ENCODE measurements at places on chromosomes 5 and 9.
A peak's percentile ranks its signal among the peaks of the same experiment; 100 is the strongest.

GRCh38 chr5:150302301-150303069 lies at the start of gene ARSI:
ARSI (minus strand) TSS chr5:150302905; CDS start chr5:150302373, 532 bp downstream.
- no peak for DNase-seq

- DNase-seq: no peak
Measured at GRCh38 chr5:142677198-142677597, 8.7 kb downstream of the FGF1 start.

DNA sequence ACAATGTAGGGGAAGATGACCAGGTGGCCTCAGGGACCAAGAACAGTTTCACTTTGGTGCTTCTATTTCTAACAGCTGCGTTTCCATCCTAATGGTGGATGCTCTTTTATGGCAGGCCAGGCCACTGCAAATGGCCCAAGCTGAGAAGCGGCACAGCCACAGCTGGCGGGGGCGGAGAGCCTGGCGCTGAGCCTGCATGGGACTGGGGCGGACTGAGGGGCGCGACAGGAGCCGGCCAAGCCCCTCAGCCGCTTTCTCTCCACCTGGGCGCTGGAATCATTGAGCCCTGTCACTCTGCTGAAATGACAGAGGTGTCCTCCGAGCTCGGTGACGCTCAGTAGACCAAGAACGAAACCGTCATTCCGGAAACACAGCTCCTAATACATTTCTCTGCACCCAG lies 317.3 kb upstream of the PDE4D start:
- no peak for DNase-seq

GRCh38 chr5:63128018-63128417 lies 549.4 kb downstream of the LRRC70 start:
- no peak for DNase-seq

DNA sequence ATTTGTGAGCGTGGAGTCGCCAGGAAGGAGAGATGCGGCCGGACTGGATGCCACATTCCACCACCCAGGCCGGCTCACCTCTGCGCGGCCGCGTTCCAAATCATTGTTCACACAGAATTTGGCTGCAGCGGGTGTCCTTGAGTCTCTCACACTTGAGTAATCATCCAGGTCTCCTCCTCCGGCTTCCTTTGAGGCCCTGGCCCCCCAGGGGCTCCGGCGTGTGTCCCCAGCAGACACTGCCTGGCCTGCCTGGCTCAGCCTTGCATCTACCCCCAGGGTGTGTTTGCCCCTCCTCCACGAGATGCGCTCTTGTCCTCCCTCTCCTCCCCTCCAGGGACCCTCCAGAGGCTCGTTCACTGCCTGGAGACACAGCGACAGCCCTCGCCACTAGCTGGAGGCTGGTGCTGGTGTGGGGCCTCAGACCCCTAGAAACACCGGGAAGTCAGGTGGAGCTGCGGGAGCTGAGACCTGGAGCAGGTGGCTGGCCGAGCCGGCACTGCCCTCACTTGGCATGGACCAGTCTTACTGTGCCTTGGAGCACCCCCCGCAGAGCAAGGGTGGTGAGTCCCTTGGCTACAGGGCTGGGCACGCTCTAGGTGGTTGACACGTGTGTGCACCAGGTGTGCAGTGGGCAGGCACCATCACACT lies 7.0 kb upstream of the SLC9A3 start:
- DNase-seq: no peak

GRCh38 chr5:55338810-55339243 lies 31.0 kb downstream of the MTREX start:
- no peak for DNase-seq

DNA sequence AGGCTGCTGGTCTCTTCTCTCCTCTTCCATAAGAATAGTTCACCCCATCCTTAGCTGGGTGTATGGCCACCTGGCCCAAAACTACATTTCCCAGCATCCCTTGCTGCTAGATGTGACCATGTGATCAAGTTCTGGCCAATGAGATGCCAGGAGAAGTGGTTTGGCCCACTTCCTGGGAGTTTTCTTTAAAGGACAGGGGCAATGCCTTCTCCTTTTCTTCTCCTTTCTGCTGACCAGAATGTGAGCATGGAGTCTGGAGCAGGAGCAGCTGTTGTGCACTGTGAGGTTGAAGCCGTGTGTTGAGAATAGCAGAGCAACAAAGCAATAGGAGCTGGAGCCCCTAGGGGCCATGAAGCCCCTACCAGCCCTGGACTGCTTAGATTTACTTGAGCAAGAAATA lies 36.8 kb downstream of the C9orf50 start:
- peak; percentile 20 for DNase-seq

- DNase-seq: no peak
Measured at GRCh38 chr9:5531101-5531882, 21.0 kb downstream of the PDCD1LG2 start.

GRCh38 chr5:139199321-139199720 lies 1.2 kb upstream of the SIL1 start:
- DNase-seq: no peak

DNA sequence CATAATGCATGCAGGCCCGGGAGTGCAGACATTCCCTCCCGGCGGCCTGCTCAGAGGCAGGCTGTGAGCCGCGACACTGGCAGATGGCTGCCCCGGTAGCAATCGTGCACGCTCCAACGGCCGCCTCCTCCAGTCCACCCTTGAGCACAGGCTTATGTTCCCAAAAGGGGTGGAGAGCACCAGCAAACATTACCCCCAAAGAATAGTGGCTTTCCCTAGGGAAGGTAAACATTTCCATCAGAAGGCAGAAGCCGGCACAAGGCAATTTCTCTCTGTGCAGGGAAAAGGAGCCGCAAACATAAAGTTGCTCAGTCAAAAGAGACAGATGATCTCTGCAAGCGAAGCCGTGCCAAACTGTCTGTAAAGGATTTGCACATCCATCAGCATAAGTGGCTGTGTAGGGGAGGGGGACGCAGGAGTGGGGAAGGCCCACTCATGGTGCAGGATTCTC lies 92.5 kb downstream of the SIL1 start:
- no peak for DNase-seq

GRCh38 chr9:124342776-124343485 lies 72.3 kb downstream of the PSMB7 start:
- no peak for DNase-seq

- DNase-seq: no peak
Measured at GRCh38 chr9:23552876-23553601, 273.0 kb downstream of the ELAVL2 start.

- DNase-seq: no peak
Measured at GRCh38 chr9:76911971-76912370, 6.1 kb upstream of the PRUNE2 start.

GRCh38 chr5:45376417-45376816 lies 319.8 kb downstream of the HCN1 start:
- peak; percentile 50 for DNase-seq

GRCh38 chr5:4662756-4663155 lies 477.4 kb upstream of the ADAMTS16 start:
- no peak for DNase-seq

- peak; percentile 3 for DNase-seq
Measured at GRCh38 chr9:2307480-2307879, 292.3 kb downstream of the SMARCA2 start.

DNA sequence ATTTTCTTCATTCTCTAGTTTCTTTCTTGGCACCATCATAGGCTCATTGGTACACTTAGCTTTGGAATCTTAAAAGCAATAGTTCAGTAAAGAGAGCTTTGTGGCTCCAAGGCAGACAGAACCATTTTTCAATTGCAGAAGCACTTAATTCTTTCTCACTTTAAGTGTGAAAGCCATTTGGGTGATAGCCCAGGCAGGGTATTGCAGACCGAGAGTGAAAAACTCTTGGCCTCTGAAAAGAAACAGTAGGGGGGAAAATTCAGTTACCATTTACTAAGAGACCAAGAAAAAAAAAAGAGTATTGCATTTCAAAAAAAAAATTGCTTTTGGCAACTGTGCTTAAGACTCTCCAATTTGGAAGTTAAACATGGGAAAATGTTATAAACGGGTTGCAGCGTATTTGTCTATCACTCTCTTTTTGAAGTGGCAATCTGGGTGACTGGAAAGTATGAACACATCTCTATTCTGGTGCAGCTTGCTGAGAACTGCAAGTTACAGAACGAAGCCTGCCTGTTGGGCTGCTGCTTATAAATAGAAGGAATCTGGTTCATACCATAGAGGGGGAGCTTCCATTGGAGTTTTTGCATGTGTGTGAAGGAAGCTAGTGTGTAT lies 170.5 kb downstream of the TLE4 start:
- DNase-seq: no peak

Measured in glomerular endothelial cell (primary cell).